Right hindlimb (tissue), 1 donor: ENCODE measurements at places on chromosomes 6 and 20.
A peak's percentile ranks its signal among the peaks of the same experiment; 100 is the strongest.

GRCh38 chr6:157194643-157195042, 128.7 kb downstream of the TMEM242 start:
- no peak for DNase-seq

GRCh38 chr6:124557873-124558272, 404.4 kb upstream of the RNF217 start:
- no peak for DNase-seq

- DNase-seq: no peak
Observed at GRCh38 chr6:125793280-125793679, 2.5 kb downstream of the NCOA7 start.

- DNase-seq: no peak
Observed at GRCh38 chr6:3759646-3760232, 8.2 kb upstream of the PXDC1 start.

- DNase-seq: peak; percentile 41
Observed at GRCh38 chr6:91317247-91317835, 730.5 kb upstream of the MAP3K7 start.

DNA sequence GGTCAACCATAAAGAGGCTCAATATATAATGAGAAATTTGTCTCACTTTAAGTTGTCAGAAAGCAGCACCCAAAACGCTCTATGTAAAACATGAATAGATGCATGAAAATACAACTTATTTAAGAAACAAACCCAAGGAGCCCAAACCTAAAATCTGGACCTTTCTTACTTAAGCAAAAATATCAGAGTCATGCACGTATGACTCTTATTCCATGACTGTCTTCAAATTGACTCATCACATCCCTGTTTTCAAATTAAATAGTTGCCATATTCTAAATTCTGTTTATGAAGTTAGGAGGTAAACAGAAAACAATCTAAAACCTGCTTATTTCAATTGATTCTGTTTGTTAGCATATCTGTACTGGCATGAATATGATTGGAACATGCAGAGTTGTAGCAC, 42.1 kb downstream of the ANKRD6 start:
- DNase-seq: no peak

DNA sequence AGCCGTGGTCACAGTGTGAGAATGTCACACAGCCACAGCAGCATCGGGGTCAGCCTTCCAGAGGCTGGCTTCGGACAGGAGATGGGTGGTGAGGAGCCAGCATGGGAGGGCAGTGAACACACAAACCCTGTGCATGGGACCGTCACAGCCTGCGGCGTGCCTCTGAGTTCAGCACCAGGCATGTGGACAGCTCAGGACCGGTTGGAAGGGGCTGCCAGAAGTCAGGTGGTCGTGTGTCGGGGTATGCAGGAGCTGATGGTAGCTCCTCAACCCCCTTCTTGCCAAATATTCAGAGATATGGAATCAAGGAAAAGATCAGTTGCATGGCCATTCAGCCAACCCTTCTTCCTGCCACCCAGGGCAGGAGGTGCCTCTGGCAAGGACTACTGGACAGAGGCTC, 28.2 kb downstream of the MYT1 start:
- no peak for DNase-seq

GRCh38 chr6:170114187-170114945, 176.5 kb downstream of the DLL1 start:
- DNase-seq: peak; percentile 2

GRCh38 chr6:132391391-132392269, 9.6 kb downstream of the MOXD1 start:
- no peak for DNase-seq

DNA sequence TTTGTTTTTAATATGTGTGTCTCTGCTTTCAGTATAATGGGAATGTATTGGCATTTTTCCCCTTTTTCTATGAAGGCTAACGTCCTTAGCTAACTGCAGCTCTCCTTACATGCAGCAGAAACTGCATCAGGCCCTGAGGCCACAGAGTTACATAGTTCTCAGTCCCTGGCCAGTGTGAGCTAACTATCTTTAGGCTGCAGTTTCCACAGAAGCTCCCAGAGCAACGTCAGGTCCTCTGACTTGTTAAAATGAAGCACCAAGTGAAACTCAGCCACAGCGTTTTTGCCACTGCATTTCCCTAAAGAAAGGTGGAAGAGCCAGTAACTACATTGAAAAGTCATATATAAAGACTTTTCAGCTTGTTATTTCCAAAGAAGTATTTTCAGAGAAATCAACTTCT, 244.7 kb downstream of the CBLN4 start:
- peak; percentile 44 for DNase-seq

GRCh38 chr6:13292774-13293173, 35.6 kb downstream of the TBC1D7 start:
- DNase-seq: no peak

- no peak for DNase-seq
Observed at GRCh38 chr6:18897350-18897749, 510.2 kb downstream of the RNF144B start.

GRCh38 chr20:25549843-25550477, 35.4 kb downstream of the NINL start:
- DNase-seq: no peak

DNA sequence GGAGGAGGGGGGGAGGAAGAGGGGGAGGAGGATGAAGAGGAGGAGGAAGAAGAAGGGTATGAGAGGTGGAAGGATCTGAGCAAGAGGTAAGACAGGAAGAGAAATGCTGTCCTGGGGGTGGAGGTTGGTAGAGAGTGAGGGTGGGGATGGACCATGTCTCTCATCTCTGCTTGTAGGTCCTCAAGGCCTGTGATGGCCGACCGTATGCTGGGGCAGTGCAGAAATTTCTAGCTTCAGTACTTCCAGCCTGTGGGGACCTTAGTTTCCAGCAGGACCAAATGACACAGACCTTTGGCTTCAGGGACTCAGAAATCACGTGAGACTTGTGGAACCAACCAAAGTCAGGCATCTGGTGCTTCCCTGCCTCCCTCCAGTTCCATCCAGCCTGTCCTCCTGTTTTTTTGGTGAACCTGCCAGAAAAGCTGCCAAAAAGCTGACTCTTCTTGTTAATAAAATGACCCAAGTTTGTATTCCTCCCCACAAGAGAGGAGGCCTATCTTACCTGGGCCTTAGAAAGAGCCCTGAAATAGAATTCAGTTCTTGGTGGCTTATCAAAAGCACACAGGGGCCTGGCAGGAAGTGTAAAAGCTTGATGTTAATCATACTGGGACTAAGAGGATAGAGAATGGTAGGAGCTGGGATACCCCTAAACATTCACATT, 2.5 kb upstream of the C4A start:
- DNase-seq: no peak

GRCh38 chr6:45021676-45022075, 306.5 kb upstream of the RUNX2 start:
- DNase-seq: no peak

- DNase-seq: peak; percentile 27
Observed at GRCh38 chr20:45470937-45471336, 1.4 kb downstream of the WFDC2 start.

DNA sequence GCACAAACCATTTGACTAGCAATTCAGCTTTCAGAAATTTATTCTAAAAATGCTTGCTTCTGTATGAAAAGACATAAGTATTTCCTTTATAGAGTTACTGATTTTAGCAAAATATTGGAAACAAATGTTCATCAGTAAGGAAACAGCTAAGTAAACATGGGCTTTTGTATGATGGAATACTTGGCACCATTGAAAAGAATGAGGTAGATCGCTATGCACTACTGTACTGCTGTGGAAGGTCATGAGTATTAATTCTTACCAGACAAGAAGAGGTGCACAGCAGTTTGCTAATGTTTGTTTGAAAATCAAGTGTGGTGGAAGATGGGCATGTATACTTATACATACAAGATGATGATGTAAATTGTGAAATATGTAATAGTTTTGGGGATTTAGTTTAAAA, 73.0 kb downstream of the FARS2 start:
- no peak for DNase-seq
